Fibroblast of upper back skin (primary cell): ENCODE measurements at places on chromosomes 11 and 22.

- DNase-seq: no peak
These were observed 5.8 kb upstream of the KDM2A start for GRCh38 chr11:67113231-67113721.

GRCh38 chr11:19539861-19540260 is 172.8 kb upstream of the NAV2 start:
- no peak for DNase-seq

DNA sequence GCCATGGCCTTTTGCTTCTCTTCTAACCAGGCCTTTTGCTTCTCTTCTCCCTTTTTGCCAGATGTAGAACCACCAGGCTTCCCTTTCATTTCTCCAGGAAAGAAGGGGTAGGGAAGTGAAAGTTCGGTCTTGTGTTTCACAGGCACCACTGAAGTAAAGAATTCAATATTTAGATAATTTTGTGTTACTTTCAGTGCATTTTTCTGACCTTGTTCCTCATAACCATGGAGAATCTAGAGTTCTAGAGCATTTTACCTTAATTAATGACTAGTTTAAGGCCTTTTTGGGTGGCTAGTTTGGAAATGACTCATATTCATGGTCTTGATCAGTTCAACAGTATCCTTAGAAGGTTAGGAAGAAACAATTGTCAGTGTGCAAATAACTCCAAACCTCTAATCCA is 22.7 kb downstream of the GRAMD1B start:
- no peak for DNase-seq

DNA sequence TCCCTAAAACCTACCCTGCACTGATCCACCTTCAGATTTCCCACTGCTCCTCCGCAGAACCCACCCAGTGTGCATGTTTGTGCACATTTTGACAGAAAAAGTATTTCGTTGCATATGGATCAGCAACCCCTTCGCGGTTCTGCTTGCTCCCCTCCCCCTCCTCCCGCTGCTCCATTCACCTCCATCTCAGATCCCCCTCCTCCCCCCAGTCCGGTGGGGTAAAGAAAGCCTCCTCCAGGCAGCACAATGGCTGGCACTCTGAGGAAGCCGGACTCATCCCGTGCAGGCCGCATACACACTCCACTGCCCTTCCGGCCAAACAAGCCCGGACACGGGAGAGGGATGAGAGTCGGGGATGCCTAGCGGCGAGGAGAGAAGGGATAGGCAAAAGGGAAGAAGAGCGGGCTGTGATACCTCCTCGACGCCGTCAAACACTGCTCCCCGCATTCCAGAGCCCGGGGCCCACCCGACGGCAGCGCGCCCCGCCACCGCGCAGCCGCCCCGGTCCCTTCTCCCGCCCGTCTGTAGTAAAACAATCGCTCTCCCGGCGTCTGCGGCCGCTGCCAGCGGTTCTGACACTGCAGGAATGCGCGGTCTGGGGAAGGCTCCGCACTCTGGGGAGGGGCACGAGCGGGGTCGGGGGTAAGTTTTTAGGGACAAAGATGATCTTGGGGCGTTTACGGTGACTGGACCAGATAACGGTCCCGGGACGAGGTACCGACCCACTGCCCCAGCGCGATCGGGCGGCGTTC is 915 bp downstream of the FEZ1 start:
- peak; percentile 24 for DNase-seq

DNA sequence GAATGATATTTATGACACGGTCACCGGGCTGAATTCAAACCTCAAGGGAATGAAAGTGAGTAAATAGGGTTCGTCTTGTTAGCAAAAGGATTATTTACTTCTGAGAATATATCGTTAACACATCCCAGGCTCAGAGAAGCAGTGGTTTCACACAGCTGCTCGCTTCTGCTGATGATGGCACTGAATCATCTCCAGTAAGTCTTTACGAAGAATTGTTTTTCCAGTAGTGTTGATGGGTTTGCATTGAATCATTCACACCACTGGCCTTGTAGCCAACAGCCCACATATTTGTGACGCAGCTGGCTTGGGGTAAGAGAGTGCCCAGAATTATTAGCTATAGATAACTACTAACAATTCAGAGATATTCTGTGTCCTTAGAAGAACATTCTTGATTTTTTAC is 236.3 kb downstream of the CADM1 start:
- DNase-seq: peak; percentile 54

DNA sequence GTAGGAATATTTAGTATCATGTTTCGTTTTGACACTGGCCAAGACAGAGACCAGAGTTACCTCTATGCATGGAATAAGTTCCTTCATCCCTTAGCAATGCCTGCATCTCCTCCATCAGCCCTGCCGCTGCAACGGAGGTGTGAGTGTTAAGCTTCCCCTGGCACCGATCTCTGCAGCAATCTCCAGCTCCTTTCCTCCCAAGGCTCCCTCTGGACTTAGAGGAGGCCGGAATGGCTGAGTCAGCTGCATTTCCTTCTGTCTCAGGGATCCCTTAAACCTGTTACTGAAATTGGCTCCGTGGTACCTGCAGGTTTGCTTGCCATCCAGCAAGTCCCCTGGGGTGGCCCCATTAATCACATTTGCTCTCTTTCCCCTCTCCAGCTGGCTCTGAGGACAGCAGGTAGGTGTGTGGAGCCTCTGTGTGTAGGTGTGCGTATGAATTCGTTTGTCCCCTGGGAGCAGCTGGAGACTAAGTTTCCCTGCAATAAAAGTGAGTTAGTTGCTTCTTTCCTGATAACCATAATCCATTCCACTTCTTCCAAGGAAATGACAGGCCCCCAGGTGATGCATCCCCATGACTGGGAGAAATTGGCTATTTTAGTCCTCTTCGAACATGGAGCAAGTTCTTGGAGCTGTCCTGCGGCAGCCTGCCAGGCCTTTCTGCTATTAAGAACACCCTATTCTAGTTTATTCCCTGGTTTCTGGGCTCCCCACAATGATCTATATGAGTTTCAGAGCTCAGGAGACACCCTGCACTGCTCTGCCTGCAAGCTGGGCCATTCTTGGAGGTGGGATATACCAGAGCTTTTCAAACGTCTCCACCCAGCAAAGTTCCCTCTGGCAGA is 457.2 kb upstream of the CADM1 start:
- DNase-seq: no peak

DNA sequence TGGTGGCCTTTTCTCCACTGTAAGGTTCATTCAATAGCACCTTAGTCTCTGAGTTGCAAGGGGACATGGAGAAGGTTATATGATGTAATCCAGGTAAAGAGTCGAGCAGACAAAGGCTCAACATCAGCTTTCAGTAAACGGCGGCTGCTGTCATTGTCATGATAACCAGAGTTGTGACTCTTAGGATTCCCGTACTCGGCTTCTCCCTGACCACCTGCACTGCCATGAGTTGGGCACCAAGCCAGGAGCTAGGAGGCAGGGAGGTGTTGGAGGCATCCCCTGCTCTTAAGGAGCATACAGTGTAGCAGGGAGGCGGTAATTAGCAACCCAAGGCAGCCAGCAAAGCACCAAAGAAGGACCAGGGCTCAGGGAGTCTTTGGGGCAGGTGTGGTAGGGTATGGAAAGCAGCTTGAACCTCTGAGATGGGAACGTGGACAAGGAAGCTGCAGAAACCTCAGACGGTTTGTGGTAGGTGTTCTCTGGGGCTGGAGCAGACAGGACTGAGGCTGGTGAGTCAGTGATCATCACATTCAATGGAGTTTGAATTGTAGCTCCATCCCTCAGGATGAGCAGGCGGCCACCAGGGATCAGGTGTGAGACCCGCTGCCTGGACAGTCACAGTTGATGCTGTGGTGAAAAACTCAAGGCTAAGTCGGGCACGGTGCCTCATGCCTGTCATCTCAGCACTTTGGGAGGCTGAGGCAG is 31.7 kb downstream of the LIF start:
- DNase-seq: no peak

DNA sequence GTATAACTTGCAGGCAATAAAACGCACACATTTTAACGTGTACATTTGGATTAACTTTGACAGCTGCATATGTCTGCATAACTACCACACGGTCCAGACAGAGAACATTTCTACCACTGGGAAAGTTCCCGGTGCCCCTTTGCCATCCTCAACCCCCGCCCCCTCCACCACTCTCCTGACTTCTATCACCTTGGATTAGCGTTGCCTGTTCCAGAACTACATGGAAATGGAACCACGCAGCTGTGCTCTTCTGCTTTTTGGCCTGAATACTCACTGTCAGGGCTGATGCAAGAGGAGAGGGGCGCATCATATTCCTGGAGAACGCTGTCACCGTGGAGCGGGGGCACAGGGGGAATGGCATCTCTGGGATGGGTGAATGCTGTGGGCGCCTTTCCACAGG is 62.1 kb downstream of the LRP5 start:
- peak; percentile 18 for DNase-seq

DNA sequence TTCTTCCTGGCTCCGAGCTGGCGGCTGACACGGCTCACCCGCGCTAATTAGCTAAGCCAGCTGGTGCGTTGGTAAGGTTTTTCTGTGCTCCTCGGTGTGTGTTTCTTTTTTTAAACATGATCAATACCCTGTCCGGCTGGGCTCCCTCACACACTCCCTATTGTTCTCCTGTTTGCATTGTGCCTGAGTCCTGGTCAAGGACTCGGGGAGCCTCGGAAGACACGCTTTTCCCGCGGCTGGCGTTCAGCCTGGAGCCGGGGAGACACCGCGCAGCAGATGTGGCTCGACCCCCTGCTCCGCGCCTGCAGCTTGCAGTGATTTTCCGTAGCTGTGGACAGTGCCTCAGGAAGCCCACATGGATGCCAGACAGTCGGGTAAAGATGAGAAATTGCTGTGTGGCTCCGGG is 454.9 kb upstream of the CADM1 start:
- no peak for DNase-seq
